ENCODE measurements at places on chromosomes 7 and 10.

DNA sequence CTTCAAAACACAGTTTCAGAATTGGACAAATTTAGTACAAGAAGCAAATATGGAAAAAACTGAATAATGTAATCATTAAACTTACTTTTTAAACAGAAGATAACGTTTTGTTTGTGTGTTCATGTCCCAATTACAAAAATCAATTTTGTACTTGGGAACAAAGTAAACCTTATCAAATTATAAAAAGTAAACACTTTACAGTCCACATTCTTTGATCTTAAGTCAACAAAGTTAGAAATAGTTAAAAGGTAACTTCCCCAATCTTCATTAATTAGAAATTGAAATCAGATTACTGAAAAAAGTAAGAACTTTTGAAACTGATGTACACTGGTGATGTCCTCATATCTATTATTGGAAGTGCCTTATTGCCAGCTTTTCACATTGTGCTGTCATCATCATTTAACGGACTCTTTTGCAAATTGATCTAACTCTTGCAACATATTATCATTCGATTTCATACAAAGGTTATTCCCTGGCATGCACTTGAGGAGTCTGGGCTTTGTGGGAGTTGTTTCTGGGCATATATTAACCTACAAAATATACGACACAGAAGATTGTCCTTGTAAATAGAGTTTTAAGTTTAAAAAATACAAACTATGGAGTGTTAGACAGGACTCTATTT, 15.1 kb upstream of the CYP2E1 start:
- no peak for DNase-seq

DNA sequence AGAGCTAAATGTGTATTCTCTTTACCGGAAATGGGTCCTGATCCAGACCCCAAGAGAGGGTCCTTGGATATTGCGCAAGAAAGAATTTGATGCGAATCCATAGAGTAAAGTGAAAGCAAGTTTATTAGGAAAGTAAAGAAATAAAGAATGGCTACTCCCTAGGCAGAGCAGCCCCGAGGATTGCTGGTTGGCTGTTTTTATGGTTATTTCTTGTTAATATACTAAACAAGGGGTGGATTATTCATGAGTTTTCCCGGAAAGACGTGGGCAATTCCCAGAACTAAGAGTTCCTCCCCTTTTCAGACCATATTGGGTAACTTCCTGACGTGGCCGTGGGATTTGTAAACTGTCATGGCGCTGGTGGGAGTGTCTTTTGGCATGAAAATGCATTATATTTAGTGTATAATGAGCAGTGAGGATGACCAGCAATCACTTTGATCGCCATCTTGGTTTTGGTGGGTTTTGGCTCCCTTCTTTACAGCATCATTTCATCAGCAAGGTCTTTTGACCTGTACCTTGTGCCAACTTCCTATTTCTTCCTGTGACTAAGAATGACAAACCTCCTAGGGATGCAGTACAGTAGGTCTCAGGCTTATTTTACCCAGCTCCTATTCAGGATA, 60.4 kb downstream of the ARL4A start:
- no peak for DNase-seq

DNA sequence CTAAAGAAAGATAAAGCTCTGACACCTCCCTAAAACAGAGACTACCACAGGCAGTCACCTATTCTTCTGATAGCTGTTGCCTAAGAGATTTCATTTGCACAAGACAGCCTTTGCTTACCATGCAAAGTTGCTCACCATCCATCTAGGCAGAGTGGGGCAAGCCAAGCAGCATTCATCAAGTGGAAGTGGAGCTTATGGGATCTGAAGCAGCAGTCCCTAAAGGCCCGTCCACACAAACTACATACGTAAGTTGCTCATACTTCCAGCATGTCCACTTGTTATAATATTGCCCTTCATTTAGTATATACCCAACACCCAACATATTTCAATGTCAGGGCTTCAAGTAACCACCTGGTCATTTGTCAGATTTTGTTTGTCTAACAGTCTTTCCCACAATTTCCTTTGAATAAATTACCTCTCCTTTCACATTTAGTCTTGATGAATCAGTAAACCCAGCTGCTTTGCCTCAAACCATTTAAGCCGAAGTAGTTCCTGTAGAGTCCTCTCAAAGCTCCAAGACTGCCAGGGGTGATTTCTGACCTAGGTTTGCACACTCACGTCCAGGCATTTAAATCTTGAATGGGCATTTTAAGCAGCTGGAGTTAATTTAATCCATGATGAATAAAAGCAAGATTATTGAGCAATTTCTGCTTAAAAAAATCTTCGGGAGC, 67.9 kb downstream of the ATAD1 start:
- no peak for DNase-seq

DNA sequence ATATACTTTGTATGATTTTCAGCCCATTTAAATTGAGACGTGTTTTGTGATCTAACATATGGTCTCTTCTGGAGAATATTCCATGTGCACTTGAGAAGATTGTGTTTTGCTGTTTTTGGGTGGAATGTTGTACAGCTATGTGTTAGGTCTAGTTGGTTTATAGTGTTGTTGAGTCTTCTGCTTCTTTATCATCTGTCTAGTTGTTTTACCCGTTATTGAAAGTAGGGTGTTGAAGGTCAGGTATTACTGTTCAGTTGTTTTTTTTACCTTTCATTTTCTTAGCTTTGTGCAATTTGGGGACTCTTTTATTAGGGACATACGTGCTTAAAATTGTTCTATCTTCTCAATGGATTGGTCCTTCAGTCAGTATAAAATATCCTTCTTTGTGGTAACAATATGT, 18.5 kb downstream of the SEPTIN7 start:
- no peak for DNase-seq

DNA sequence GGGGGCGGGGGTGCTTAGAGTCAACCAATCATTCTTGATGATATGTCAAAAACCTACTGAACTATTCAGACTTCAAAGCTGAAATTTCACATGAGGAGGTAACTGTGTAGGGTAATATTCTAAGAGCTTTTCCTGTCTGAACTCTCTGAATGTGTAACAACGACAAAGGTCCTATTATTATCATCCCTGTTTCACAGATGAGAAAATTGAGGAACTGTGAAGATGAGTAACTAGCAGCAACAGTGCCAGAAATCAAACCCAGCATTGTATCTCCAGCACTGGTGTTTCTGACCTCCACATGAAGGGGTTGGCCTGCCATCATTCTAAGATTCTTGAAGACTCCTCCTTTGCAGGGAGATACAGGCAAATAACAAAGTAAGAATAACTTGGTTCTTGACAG, 294.7 kb upstream of the AOAH start:
- DNase-seq, result no peak
